Motor neuron (in vitro differentiated cells): ENCODE measurements at places on chromosomes 5 and 9. TPM values are rescaled to one million over a fixed set of nuclear protein-coding genes. Genes with fewer than 3 reads are reported as not detected.
A peak's percentile ranks its signal among the peaks of the same experiment; 100 is the strongest.

DNA sequence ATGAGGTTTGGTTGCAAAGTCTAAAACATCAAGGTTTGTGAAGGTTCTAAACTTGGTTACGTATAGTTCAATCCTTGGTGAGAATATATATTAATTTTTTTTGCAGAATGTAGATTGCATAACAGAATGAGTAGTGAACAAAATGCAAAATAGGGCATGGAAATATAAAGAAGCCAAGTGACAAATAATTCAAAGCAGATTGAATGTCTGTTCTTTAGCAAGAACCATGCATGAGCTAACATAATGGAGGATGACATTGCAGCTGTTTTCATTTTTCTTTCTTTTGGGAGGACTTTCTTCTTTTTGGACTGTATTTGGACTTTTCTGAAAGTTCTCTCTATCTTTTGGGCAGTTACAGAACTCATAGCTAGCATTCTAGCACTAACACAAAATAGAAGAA lies 194.8 kb upstream of the MRPS30 start:
- no peak for ATAC-seq

- ATAC-seq: no peak
These were observed 58.1 kb downstream of the CDO1 start for GRCh38 chr5:115758356-115758755.

- ATAC-seq: peak; percentile 55
These were observed 53.9 kb downstream of the ZNF474 start for GRCh38 chr5:122183098-122183787.

PCDHB13 gene
- 4.2 TPM in 2 replicates for total RNA-seq

SNCB gene
- 0.58 and 0.87 TPM in 2 replicates for total RNA-seq

MEGF10 gene
- 1.2 and 1.9 TPM in 2 replicates for total RNA-seq

HTR4 gene
- 0.18 and 0.85 TPM in 2 replicates for total RNA-seq
